Stimulated activated CD4-positive, alpha-beta T cell treated with anti-CD3 and anti-CD28 coated beads, TNF-alpha, amount 100 ng/mL, for 4 hours (primary cell): ENCODE measurements at places on chromosomes 4 and X.

- DNase-seq: no peak
Observed at GRCh38 chr4:17058536-17058915, 160.1 kb upstream of the LDB2 start.

DNA sequence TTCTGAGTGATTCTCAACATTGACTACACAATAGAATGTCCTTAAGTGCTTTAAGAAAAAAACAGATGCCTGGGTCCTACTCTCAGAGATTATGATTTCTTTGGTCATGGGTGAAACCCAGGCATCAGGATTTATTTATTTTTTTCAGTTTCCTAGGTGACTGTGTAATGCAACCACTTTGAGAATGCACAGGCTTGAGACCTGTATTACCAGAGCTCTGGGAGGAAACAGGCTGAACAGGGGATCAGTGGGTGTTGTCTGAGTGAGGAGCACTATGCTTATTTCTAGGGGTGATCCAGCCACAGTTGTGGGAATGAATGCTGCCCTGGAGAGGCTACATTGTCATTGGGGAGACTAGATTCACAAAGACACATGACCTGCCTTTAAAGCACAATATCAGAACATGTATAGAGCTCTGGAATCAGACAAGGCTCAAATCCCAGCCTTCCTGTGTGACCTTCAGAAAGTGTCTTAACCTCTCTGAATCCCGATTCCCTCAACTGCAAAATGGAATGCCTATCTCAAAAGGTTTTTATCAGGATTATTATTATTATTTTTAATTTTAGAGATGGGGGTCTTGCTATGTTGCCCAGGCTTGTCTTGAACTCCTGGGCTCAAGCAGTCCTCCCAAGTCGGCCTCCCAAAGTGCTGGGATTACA, 61.6 kb upstream of the PRPS1 start:
- no peak for DNase-seq

- DNase-seq: no peak
Observed at GRCh38 chr4:26132858-26133257, 188.0 kb upstream of the RBPJ start.

- no peak for DNase-seq
Observed at GRCh38 chr4:8152090-8152864, 6.3 kb downstream of the ABLIM2 start.

GRCh38 chr4:20288846-20289512, 37.3 kb downstream of the SLIT2 start:
- DNase-seq: no peak

DNA sequence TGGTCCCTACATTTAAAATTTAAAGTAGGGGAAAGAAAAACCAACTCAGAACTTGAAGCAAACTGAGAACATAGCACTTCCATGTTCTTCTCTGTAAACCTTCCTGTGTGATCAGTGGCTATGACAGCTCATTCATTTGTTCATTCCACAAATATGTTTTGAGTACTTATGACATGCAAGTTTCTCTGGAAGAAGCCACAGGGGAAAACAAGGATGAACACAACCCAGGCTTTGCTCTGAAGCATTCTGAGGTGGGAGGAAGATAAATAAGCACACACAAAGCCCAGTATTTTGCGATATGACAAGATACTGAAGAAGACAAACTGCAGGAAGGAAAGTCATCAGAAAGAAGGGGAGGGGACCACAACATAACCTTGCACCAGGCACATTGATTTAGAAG, 96.4 kb downstream of the CHIC2 start:
- no peak for DNase-seq

- DNase-seq: no peak
Observed at GRCh38 chrX:148659481-148659880, 159.1 kb downstream of the AFF2 start.

DNA sequence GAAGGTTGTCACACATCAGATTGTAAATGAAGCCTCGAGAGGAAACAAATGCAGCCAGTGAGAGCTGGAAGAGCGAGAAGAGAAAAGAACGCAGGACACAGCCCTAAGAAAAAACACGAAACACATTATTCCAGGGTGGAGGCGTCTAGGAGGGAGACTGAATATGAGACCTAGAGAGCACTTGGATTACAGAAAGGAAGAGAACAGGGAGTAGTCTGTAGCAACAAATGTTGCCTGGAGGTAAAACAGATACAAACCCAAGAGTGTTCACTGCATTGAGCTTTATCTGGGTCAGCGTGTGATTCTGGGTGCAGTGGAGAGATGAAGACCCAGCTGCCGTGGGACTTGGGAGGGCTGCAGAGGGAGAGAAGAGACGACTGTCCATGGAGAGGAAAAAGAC, 50.1 kb upstream of the SETD7 start:
- DNase-seq: no peak

GRCh38 chr4:159107203-159107925, 4.5 kb downstream of the RAPGEF2 start:
- no peak for DNase-seq

- DNase-seq: no peak
Observed at GRCh38 chr4:44538534-44538933, 89.9 kb upstream of the KCTD8 start.

GRCh38 chr4:152981842-152982241, 45.7 kb downstream of the FHDC1 start:
- no peak for DNase-seq

GRCh38 chr4:103318327-103318726, 120.2 kb upstream of the CENPE start:
- DNase-seq: no peak

GRCh38 chr4:18980516-18981233, 959.1 kb upstream of the LCORL start:
- DNase-seq: no peak

DNA sequence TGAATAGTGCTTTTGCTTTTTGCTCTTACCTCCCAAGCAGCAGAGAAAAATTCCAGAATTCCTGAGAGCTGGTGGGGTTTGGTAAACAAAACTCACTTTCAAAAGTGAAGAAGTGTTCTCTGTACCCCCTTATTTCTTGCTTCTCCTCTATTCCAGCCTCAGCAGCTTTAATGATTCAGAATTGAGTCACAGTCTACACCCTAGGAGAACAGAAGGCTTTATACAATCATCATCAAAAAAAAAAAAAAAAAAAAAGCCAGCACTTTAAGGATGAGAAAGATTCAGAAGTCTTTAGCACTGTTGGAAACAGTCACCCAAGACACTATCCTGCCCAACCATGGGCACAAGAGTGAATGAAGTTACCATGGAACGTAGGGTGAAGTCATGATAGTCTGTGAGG, 1583.1 kb upstream of the PCDH10 start:
- no peak for DNase-seq

DNA sequence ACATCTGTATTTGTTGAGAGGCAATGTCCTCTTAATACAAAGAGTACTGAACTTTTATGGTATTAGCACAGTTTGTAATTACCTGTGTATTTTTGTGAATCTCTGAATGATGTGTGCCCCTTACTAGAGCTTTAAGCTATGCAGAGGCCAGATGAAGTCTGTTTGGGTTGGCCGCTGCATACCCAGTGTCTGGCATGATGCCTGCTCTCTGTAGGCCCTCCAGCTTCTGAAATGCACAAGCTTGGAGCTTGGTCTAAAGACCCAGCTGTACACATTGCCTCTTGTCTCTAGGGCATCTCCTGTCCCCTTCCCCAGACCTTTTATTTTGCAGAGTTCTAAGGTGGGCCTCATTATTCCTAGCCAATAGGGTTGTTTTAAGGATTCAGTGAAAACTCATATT, 68.6 kb downstream of the CDS1 start:
- DNase-seq: no peak
